Smooth muscle cell of trachea (primary cell): ENCODE measurements at places on chromosomes 1 and 21. TPM values are rescaled to one million over a fixed set of nuclear protein-coding genes. Genes with fewer than 3 reads are reported as not detected.

SH2D5 gene
- 4.2 and 6.3 TPM in 2 replicates for total RNA-seq

PLA2G2D gene
- not detected in 2 replicates for total RNA-seq

SMCP gene
- not detected in 2 replicates for total RNA-seq

URB1 gene
- total RNA-seq = 17.5 and 25.5 TPM in 2 replicates

ADAMTSL4 gene
- 21.5 and 30.8 TPM in 2 replicates for total RNA-seq

SYCP1 gene
- not detected in 2 replicates for total RNA-seq

GJC2 gene
- 14.4 and 14.8 TPM in 2 replicates for total RNA-seq

BSND gene
- total RNA-seq = not detected in 2 replicates

MTARC2 gene
- total RNA-seq = 6.1 and 14.2 TPM in 2 replicates

DMBX1 gene
- not detected in 2 replicates for total RNA-seq

MAP3K21 gene
- total RNA-seq = 0.66 and 0.73 TPM in 2 replicates

ADAM30 gene
- total RNA-seq = not detected in 2 replicates
